AG10803 (cell line): ENCODE measurements at places on chromosomes 5 and 9.

- no peak for DNase-seq
Observed at GRCh38 chr5:90909940-90910339, 351.3 kb downstream of the ADGRV1 start.

DNA sequence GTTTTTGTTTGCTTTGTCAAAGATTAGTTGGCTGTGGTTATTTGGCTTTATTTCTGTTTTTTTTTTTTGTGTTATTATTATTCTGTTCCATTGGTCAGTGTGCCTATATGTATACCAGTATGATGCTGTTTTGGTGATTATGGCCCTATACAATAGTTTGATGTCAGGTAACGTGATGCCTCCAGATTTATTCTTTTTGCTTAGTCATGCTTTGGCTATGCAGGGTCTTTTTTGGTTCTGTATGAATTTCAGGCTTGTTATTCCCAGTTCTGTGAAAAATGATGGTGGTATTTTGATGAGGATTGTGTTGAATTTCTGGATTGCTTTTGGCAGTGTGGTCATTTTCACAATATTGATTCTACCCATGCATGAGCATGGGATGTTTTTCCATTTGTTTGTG lies 312.8 kb downstream of the TAF11L14 start:
- no peak for DNase-seq

GRCh38 chr9:3880851-3881250 lies 355.1 kb upstream of the RFX3 start:
- peak; percentile 96 for DNase-seq

- no peak for DNase-seq
Observed at GRCh38 chr5:1310118-1310517, 15.2 kb upstream of the TERT start.
